ENCODE measurements at places on chromosomes 16 and 17.
A peak's percentile ranks its signal among the peaks of the same experiment; 100 is the strongest.

DNA sequence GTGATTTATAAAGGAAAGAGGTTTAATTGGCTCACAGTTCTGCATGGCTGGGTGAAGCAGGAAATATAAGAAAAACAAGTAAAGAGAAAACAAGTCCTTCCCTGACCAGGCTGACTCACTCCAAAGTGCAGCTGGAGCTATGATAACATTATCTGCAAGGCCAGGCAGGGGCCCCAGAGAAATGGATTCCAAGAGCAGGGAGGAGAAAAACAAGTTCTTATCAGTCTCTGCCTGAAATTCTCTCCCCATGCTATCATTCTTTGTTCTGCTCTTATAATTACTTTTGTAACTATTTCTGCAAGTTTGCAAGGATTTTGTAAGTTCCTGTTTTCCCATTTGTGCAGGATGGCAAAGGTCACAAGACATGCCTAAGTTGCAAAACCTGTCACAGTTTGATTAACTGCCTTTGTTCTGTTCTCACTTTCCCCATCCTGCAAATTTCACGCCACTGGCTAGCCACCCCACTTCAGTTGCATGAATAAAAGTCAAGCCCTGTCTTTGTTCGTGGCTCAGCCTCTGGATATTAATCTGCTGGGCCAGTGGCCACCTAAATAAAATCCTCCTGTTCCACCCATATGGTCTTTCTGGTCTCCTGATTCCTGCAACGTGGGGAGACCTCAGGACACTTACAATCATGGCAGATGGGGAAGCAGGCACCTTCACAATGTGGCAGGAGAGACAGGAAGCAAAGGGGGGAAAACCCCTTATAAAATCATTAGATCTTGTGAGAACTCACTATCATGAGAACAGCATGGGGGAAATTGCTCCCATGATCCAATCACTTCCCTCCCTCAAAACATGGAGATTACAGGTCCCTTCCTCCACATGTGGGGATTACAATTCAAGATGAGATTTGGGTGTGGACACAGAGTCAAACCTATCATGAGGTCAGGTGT, 13.1 kb downstream of the ABCA9 start:
- DNase-seq: peak; percentile 47

- no peak for DNase-seq
These were observed 159.8 kb upstream of the SDK2 start for GRCh38 chr17:73803964-73804435.

- no peak for DNase-seq
These were observed 11.1 kb downstream of the CCDC57 start for GRCh38 chr17:82201498-82201910.

DNA sequence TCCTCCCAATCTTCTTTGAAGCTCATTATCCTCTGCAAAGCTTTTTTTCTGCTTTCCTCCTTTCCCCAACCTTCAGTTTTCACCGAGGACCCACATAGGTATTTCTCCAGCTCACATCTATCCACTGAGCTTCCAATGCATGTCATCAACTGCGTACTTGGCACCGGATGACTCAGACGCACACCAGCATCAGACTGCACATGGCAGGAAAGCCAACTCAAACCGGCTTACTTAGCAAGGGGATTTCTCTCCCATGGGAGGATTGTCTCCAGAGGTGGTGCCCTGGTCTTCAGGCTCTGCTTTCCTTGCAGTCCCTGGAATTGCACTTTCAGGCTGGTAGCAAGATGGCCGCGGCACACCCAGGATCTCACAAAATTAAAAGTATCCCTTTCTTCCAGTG, 1.7 kb upstream of the AKTIP start:
- no peak for DNase-seq

GRCh38 chr16:3355589-3355988, at the start of gene OR2C1:
Gene OR2C1 (plus strand): TSS chr16:3355889. CDS start chr16:3355941, 52 bp downstream.
- DNase-seq: no peak

DNA sequence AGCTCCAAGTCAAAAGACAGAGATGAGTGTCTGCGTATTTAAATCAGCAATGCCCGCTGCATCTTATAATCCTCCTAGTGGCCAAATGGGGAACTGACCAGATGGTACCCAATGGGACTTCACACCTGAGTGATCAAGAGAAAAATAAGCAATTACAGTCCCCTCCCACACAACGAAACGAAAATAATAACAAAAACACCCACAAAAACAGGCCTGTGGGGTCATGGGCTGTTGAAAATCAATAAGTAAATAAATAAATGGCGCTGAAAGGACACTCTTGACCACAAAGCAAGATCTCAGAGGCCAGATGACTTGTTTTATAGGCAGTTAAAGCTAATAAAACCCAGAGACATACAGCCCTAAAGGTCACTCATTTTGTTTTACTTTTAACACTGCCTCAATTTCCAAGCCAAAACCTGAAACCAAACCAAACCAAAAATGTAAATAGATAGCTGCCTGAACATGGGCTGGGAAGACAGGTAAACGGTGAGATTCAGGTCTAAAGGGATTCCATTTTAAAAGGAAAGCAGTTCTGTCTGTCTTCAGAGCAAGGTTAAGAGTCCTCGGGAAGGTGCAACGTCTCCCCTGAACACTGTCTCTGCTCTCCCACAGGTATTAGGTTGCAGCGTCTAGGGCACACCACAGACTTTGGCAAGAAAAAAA, 1.3 kb downstream of the ZNF821 start:
- DNase-seq: peak; percentile 84

DNA sequence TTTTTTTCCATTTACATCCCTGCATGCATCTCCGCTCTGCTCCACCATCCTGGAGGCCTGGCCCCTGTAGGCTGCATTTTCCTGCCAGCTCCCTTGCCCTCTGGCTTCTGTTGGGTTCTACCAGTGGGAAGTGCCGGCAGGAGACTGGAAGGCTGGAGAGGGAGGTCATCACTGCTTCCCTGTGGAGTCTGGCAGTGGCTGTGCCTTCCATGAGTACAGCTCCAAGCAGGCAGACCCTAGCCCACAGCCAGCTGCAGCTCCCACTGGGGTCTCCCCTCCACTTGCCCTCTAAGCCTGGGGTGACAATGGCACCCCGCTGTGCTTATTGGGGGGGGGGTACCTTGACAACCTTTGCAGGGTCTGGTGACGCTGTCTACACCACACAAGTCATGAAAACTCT, 37.3 kb downstream of the MMP15 start:
- DNase-seq: no peak

DNA sequence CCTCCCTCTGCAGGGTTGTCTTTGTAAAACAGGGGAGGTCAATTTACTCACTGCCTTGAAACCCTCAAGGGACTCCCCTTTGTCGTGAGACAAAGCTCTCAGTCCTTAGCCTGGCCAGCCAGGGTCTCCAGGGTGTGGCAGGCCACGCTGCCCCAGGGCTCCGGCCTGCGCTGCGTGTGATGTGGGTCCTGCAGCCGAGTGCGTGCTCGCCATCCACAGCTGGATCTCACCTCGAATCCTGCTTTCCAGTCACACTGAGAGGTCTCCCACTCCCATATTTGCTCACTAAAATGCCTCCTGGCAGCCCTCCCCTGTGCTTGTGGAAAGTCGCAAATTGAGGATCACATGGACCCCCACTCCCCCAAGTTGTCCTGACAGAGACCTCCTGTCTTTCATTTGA, 10.0 kb upstream of the CLEC18C start:
- DNase-seq: no peak

GRCh38 chr16:88062341-88063210, 111.3 kb downstream of the BANP start:
- DNase-seq: no peak

GRCh38 chr16:28492511-28492910, 637 bp upstream of the CLN3 start:
- DNase-seq: no peak

DNA sequence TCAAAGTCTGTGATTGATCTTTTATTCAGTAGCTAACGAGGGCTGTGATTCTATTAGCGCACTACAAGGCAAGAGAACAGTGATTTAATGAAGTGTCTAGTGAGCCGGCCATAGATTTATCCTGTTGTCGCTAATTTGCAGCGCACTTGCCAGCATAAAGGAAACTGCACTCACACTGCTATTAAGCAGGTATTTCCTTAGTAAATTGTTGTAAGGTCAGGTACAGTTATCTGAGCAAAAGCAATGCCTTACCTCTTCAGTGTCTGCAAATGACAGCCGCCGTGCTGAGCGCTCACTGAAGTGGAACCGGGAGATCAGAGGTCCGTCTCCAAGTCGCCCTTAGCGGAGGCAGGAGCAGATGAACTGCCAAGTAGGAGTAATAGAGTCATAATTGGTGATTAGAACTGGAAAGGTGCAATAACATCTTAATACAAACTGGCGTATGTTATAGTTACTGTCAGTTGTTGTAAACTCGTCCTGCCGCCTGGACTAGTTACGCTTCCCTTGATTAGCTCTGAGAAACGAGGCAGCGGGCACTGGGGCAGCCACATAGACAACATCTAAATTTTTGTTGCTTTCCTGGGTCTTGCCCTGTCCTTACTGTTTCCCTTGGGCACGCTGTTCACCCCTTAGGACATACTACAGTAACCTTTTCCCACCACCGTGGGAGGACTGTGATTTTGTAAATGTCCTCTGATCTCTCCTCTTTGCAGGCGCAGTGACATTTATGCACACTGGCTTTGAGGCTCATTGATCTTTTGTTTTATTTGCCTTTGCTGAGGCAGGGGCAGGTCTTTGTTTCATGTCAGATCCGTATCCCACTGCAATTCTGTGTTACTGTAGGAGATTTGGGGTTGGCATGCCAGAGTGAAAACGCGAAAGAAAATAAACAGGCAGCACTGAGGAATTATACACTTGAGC, 363.1 kb downstream of the WWOX start:
- DNase-seq: no peak

GRCh38 chr17:74387365-74388218, 20.3 kb downstream of the GPR142 start:
- no peak for DNase-seq

GRCh38 chr17:7023576-7024401, 939 bp downstream of the BCL6B start:
- peak; percentile 93 for DNase-seq

GRCh38 chr17:9443811-9444210, 131.8 kb downstream of the STX8 start:
- no peak for DNase-seq

DNA sequence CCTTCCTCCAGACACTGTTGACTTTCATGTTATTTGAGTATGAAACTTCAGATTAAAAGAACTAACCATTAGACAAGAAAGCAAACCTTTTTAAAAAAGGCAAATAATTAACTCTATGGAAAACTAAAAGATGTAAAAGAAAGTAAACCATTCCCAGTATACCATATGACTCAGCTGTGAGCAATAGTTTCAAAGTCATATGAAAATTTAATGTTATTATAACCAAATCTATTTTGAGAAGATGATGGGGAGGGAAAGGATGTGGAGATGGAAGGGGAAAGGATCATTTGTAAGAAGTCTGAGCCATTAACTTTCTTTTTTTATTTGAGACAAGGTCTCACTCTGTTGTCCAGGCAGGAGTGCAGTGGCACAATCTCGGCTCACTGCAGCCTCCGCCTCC, 131.8 kb downstream of the IRX5 start:
- no peak for DNase-seq

GRCh38 chr16:3599922-3600321, 11.5 kb downstream of the SLX4 start:
- DNase-seq: no peak

GRCh38 chr17:39651923-39652586, 13.1 kb upstream of the TCAP start:
- no peak for DNase-seq

DNA sequence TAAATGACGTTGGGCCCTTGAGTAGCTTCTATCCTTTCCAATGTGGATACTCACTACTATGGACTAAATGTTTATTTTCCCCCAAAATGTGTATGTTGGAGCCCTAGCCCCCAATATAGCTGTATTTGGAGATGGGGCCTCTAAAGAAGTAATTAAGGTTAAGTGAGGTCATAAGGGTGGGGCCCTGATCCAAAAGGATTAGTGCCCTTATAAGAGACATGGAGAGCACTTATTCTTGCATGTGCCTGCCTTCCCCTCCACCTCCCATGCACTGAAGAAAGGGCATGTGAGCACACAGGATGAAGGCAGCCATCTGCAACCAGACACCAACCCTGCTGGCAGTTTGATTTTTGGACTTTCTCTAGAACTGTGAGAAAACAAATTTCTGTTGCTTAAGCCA, 115.7 kb upstream of the MED13 start:
- no peak for DNase-seq

DNA sequence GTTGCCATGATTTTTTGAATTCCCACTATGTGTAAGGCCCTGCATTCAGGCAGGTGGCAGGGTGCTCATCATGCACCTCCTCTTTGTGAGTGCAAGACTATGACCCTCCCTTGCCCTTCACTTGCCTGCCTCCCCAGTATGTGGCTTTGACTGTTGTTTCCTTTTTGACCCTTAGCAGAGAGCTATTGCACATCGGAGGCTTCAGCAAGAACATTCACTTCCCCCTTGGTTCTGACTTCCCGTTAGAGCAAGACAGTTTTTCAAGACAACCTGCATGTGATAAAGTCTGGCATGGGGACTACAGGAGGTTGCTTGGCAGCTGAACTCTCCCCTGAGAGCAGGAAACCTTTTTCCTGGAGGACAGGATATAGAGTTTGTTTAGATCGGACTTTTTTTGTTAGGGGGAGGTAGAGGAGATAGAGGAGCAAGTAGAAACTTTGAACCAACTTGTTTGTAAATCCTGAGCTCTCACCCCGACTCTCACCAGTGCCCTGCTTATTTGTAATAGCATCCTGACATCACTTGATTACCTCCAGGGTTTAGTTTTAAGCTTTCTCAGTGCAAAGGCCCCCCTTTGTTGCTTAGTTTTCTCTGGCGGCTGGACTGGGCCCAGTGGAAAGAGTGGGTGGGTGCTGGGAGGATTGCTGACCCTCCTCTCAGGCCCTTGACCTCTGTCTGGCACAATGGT, 34.3 kb downstream of the LIMD2 start:
- no peak for DNase-seq

GRCh38 chr17:67549820-67550219, 167.9 kb upstream of the NOL11 start:
- DNase-seq: no peak

- DNase-seq: no peak
These were observed 1.2 kb upstream of the AKAP10 start for GRCh38 chr17:19978805-19979211.

GRCh38 chr17:10993126-10993525, 155.2 kb upstream of the PIRT start:
- DNase-seq: no peak

DNA sequence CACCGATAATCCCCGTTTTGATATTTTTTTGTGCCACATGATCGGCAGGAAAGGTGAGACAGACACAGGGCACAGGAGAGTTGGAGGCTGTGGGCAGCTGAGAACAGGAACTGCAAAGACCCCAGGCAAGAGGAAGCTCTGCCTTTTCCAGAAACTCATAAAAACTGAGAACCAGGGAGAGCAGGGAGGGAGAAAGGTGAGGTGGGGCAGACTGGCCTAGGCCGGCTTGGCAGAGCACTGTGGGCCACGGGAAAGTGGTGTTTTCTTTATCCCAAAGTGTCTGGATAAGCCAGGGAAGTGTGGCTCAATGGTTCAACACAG, 11.8 kb upstream of the AXIN2 start:
- no peak for DNase-seq

GRCh38 chr17:73643001-73643851, 1.0 kb downstream of the SDK2 start:
- no peak for DNase-seq

GRCh38 chr16:90044111-90044551, 24.9 kb upstream of the DBNDD1 start:
- no peak for DNase-seq

GRCh38 chr17:73566905-73567782, 77.1 kb downstream of the SDK2 start:
- no peak for DNase-seq
